ENCODE measurements at places on chromosomes 6 and 20.

DNA sequence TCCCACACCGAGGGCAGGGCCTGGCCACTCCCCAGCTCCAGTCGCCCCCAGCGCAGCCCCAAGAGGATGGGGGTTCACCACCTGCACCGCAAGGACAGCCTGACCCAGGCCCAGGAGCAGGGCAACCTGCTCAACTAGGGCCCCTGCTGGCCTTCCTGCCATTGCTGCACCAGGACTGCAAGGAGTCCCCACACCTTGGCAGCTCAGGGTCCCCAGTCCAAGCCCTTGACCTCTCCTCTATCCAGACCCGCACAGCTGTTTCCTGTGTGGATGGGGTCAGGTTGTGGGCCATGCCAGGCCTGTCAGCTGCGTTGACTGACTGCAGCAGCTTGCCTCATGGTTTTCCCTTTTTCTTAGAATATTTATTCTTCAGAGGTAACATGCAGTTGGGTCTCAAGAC, 4.4 kb downstream of the LRRC73 start:
- DNase-seq: no peak

DNA sequence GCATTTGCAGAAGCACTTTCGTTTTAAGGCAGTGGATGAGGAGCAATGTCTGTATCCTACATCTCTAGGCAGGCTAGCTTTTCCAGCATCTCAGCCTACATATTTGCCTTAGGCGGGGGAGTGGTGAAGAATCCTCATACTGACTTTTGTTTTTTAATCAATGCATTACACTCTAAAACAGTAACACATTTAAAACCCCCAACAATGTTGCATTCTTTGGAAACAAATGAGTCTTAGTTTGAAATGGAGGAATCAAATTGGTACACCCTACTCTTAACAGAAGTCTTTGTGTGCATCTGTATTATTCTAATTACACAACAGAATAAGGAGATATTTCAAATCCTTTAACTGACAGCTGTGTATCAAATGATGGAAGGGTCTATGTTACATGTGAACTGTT, 9.0 kb downstream of the NKAIN2 start:
- no peak for DNase-seq

- DNase-seq: no peak
Measured at GRCh38 chr6:45477278-45477677, 99.5 kb upstream of the SUPT3H start.

DNA sequence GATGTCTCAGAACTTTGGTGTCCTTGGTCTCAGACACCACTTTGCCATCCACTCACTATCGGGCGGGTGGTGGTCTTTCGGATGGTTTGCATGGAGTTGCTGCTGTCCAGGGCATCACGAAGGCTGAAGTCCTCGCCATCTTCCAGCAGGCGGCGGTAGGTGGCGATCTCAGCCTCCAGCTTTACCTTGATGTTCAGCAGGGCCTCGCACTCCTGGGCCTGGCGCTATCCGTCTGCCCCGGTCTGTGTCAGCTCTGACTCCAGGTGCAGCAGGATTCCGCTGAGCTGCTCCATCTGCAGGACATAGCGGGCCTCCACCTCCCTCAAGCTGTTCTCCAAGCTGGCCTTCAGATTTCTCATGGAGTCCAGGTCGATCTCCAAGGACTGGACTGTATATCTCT, 36.0 kb downstream of the ZNF311 start:
- DNase-seq: no peak

DNA sequence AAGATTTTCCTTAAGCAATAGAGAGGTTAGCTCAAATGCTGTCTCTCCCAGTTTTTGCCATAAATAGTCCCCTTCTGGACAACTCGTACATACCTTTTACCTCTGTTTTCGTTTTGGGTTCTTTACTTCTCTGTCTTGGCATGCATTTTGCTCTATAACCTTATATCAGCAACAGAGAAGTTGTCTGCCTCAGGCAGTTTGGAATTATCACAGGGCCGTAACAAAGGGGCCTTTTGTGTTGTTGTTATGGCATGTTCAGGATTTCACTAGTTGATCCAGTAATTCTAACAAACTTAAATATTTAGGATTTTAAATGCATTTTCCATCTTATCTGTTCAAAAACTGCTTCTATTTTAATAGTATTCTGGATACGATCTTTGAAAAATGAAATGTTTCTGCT, 259.8 kb downstream of the CD109 start:
- no peak for DNase-seq

DNA sequence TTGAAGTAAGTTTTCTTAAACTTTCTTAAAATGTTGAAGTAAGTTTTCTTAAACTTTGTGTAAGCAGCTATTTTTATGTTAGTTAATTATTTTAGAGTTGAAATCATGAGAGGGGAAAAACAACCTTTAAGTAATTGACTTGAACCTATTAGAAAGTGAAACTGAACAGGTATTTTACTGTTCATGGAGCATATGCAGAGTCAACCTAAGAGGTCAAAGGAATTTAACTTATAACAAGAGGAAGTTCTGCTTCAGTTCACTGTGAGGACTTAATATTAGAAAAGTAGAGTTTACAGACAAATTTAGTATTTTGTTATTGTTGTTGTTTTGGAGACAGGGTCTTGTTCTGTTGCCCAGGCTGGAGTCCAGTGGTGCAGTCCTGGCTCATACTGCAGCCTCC, 38.0 kb downstream of the CDYL start:
- DNase-seq: no peak

GRCh38 chr20:6611911-6612605, 155.4 kb upstream of the BMP2 start:
- DNase-seq: no peak

- no peak for DNase-seq
Measured at GRCh38 chr6:70857387-70858077, 99.3 kb downstream of the B3GAT2 start.

DNA sequence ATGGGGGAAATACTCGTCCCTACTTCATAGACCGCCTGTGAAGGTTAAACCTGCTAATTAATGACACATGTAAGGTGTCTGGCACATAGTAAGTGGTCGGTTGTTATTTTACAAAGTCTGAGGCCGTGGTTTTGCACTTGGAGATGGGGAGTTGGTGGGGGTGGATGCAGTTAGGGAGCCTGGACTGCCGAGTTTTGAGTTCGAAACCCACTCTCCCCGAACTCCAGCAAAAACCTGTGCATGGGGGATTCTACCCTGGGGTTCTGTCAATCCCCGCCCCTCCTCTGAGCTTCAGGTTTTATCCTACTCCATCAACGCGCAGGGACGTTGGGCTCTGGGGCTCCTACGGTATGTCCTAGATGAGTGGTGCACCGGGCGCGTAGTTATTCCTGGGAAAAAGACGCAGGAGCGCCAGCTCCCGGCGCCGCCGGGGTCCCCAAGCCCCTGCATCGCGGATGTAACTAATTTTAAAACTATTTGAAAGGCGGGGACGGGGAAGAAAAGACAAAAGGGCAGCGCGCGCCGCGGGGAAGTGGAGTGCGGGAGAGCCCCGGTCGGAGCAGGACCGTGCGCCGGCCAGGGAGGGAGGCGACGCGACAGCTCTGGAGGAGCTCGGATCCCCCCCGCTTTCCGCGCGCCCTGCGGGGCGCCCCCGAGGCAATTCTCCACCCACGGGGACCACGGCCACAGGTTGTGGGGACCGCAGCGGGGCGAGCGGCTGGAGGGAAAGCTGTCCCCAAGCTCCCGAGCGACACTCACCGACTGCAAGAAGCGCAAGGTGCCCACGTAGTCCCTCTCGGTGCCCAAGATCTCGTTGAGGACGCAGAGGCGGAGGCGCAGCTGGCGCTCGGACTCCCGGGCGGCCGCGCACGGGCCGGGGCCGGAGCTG, 672 bp downstream of the PREX1 start:
- DNase-seq: no peak

GRCh38 chr20:44765091-44765490, 19.4 kb downstream of the KCNK15 start:
- no peak for DNase-seq

GRCh38 chr6:26571592-26572296, 25.0 kb upstream of the ABT1 start:
- DNase-seq: no peak

DNA sequence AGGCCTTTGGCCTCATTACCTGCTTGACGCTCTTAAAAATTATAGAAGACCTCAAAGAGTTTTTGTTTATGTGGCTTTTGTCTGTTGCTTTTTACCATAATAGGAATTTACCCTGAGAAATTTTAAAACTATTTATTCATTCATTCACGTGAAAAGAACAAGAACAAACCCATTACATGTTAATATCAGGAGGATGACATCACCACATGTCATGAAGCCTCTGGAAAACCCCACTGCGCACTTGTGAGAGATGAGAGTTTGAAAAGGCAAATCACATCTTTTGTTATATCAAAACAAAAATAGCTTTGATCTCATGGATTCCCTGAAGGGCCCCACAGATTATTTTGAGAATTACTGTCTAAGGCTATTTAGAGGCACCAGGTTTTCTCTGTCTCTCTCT, 61.3 kb upstream of the EYA2 start:
- DNase-seq: no peak

DNA sequence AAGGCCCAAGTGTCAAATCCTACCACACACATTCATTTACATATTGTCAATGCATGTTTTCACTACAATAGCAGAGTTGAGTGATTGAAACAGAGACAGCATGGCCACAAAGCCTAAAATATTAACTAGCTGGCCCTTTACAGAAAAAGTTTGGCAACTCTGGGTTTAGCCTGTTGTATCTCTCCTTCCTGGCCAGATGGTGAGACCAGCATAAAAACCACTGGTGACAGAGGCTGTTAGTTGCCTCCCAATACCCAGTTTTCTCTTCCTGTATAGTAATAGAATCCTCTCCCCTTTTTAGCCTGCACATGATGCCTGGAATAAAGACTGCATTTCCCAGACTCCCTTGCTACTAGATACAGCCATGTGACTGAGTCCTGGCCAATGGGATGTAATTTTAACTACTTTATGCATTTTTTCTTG, 100.0 kb upstream of the TAB2 start:
- DNase-seq: no peak

- DNase-seq: no peak
Measured at GRCh38 chr6:34684919-34685318, 11.6 kb downstream of the ILRUN start.

DNA sequence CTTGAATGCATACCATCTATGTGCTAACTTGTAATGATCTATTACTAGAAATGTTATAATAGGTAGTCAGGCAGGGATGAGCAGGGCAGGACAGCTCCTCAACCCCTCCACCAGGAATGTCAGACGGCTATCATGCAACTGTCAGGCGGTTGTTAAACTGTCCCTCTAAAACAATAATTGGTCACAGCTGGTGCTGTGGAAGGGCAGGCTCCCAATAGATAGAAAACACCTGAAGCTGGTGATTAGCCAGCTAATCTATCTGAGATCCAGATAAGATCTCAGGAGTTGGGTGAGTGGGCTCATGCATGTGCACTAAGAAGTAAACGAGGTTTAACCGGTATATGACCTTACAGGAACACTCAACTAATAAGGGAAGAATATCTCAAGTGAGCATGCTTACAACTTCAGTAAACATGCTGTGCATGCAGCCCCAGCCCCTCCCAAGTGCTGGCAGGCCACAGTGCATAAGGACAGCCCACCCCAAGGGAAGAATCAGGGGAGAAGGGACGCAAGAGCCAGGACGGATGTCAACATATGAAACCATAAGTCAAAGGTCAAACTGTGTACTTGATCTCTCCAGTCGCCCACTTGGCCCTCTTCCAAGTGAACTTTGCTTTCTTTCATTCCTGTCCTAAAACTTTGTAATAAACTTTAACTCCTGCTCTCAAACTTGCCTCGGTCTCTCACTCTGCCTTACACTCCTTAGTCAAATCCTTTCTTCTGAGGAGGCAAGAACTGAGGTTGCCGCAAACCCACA, 566.2 kb upstream of the NRSN1 start:
- no peak for DNase-seq

DNA sequence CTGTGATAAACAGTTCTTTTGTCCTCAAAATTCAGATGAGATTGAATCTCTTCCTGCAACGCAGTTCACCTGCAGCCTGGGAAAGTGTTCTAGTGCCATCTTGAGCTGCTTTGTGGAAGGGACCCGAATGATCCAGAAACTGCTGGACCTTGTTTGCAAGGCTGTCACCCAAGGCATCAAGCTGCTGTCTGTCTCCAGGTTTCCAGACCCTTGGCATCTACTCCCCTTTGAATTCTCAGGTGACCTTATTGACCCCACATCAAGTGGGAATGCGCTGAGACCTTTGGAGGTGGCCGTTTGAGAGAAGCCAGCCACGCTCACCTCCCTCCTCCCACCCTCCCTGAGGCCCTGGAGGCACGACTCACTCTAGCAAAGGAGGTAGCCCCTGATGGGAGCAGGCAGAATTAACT, 112.5 kb downstream of the EDN3 start:
- DNase-seq: no peak

DNA sequence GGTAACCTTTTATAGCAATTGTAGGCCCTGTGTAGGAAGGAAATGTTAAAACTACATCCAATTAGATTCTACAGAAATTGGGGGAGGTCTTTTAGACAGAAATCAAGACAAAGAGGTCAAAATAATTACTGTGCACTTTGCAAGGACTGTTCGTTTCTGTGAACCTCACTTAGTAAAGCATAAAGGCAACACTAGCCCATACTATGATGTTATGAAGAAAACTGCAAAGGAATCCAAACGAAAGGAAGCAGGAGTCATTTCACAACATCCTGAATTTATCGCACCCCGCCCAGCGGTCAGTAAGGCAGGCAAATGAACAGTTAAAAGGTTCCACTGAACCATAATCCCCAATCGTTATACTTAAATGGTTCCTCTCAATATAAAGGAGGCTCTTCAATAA, 429.5 kb upstream of the ARID1B start:
- DNase-seq: no peak

GRCh38 chr20:20413810-20414281, 45.9 kb downstream of the INSM1 start:
- no peak for DNase-seq

Data from stimulated activated CD8-positive, alpha-beta memory T cell treated with anti-CD3 and anti-CD28 coated beads, Interleukin-4, amount 100 ng/mL, for 4 hours (primary cell).